Left kidney (tissue), 8 donors: ENCODE measurements at places on chromosomes 16 and 17. TPM values are rescaled to one million over a fixed set of nuclear protein-coding genes. Genes with fewer than 3 reads are reported as not detected.
A peak's percentile ranks its signal among the peaks of the same experiment; 100 is the strongest.

- no peak for DNase-seq
Observed at GRCh38 chr16:9567666-9568065, 476.2 kb downstream of the HAPSTR1 start.

- no peak for DNase-seq
Observed at GRCh38 chr17:34609210-34609609, 29.8 kb downstream of the TMEM132E start.

- DNase-seq: no peak
Observed at GRCh38 chr16:19685176-19685575, 32.9 kb downstream of the KNOP1 start.

DNA sequence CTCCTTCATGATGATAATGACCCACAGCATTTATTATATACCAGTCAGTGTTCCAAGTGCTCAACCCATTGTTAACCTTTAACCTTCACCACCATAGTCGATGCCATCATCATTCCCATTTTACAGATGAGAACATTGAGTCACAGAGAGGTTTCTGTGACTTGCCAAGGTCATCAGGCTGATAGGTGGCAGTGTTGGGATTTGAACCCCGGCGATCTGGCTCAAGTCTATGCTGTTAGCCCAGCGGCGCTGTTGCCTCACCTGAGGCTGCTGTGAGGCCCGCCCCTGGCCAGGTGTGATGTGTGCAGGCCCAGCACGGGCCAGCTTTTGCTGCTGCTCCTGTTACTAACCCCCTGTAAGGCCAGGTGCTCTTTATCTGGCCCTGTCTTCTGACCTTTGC is 101.2 kb downstream of the OR1D5 start:
- no peak for DNase-seq

DNA sequence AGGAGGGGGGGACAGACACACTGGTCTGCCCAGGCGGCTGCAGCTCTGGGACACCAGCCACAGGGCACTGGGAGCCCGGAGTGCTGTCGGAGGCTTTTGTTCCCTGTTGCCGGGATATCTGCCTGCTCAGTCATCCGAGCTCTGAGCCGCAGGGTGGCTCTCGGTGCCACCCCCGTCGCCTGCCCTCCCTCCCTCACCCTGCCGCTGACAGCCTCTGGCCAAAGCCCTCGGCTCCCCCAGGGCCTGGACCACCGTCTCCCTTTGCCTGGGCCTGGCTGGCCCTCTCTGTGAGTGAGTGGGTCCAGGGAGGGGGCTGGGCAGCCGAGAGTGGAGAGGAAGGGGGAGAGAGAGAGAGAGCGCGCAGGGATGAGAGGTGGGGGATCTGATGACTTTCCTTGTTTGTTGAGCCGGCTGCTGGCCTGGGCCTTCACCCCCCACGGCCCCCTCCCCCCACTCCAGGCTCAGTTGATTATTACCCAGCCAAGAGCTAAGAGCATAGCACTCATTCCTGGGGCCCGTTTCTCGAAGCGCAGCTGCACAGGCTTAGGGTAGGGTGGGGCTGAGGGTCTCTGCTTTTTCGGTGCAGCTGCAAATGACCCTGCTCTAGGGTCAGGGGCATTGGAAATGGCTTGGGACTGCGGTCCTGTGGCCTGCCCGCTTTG is 2.7 kb downstream of the FOXJ1 start:
- peak; percentile 82 for DNase-seq

DNA sequence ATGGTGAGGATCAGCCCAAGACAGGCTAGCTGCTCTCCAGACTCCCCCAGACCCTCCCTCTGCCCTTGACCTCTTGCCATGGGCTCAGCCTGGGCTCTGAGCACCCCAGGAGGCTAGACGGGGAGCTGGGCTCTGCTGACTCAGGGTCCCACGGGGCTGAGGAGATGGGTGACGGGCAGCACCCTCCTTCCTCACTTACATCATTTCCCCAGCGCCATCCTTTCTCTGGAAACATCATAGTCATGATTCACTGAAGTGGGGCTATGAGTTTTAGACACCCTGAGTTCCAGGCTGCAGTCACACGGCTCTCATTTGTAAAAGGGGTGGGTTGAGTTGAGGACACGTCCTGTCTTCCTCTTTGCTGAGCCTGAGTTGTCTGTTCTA is 3.0 kb upstream of the ITGAX start:
- DNase-seq: no peak

DNA sequence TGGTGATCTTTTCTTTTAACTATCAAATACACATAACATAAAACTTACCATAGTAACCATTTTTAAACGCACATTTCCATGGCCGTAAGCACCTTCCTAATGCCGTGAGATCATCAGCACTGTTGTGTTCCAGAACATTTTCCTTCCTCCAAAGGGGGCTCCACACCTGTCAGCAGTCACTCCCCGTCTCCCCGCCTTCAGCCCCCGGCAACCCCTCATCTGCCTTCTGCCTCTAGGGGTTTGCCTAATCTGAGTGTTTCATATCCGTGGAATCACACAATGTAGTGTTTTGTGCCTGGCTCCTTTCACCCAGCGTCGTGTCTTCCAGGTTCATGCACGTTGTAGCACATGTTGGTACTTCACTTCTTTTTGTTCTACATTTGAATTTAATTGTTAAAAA is 350.1 kb upstream of the TNRC6C start:
- no peak for DNase-seq

DNA sequence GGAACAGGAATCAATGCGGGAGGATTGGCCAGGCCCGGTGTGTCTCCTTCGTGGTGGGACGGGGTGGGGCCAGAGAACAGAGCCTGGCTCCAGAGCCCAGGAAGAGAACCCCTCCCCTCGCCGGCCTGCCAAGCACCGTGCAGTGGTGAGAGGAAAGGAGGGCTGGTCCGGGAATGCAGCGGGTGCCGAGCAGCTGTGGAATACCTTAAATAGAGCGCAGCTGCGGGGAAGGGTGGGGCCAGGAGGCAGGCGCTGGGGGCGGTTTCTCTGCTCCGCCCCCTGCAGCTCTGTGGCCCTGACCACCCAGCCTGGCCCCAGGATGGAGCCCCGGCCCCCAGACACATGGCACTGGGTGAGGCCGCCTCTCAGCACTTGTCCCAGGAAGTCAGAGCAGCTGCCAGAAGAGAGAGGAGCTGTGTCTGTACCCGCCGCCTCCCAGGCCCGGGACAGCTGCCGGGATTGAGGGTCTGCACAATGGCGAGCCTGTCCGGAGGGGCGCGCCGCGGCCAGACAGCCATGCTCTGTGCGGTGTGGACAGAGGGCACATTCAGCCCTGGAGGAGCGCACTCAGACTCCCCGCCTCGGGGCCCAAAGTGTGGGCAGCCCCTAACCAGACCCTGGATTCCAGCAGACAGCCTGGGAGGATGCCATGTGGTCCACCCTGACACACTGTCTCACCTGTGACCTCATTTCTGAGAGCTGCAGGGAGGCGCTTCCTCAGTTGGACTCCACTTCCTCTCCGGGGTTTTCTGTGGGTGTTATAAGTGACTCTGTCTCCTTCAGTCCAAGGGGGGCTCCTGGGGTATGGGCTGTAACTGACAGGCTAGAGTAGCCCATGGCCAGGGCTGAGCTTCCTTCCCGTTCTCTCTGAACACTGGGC is 268.8 kb downstream of the SEC14L1 start:
- DNase-seq: no peak

GRCh38 chr17:64005734-64006167 is 7.6 kb downstream of the PRR29 start:
- no peak for DNase-seq

GRCh38 chr17:40794466-40794865 is 5.3 kb downstream of the KRT28 start:
- no peak for DNase-seq

- DNase-seq: peak; percentile 4
Observed at GRCh38 chr16:48231727-48232492, 12.2 kb upstream of the LONP2 start.

DNA sequence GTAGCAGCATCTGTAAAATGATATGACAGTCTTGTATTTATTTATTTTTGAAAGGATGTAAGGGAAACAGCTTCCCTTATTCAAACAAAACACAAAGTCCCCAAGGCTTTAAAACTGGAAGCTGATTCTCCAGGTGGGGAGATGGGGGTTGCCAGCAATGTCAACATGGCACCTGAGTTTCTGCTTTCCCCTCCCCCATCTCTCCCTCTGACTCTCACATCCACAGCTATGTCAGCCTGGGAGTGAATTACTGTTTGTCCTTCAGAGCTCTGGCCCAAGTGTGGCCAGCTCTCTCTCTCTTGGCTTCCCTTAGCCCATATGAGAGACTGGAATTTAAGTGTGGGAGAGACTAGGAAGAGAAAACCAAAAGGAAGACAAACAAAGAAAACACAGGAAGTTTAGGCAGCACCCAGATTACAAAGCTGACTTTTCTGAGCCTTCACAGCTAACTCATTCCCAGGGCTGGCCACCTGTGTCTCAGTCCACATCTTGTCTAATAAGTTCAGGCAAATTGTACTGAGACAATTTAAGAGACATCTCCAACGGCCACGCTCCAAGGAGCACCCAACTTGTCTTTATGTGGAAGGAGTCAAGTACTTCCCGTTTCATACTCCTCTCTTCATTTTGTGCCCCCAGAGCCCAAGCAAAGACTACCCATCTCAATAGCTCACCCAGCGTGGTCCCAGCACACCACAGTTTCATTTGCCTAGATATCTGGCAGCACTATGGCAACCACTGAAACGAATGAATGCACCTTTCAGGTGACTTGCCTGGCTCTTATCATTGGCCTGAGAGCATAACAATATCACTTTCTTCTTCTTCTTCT is 69.2 kb downstream of the SOX9 start:
- no peak for DNase-seq

GRCh38 chr17:46789610-46790009 is 28.9 kb downstream of the WNT3 start:
- no peak for DNase-seq

DNA sequence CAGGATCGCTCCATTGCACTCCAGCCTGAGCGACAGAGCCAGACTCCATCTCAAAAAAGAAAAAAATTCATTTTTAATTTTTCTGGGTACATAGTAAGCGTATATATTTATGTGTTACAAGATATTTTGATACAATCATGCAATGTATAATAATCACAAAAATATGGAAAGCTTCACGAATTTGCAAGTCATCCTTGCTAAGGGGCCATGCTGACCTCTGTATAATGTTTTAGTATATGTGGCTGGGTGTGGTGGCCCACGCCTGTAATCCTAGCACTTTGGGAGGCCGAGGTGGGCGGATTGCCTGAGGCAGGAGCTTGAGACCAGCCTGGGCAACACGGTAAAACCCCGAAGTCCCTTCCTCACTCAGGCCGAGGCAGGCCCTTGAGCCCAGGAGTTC is 16.9 kb downstream of the FBRS start:
- no peak for DNase-seq

GRCh38 chr17:47884905-47885730 is 10.9 kb upstream of the SP2 start:
- DNase-seq: no peak

DNA sequence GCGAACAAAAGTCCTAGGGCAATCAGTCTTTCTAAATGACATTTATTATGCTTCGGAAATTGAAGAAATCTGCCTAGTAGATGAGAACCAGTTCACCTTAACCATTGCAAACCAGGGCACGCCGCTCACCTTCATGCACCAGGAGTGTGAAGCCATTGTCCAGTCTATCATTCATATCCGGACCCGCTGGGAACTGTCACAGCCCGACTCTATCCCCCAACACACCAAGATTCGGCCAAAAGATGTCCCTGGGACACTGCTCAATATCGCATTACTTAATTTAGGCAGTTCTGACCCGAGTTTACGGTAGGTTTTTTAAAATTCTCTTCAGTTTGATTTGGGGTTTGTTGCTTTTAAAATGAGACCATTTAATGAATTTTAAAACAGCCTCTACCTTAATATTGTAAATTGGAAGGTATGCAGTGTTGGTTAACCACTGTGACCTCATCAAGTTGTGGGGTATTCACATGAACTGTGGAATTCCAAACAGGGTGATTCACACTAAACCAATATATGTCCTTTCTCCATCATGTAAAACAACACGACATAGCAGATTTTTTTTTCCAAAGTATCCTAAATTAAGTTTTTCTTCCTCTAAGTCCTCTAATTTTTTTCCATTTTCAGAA is 6.2 kb upstream of the EVI2A start:
- no peak for DNase-seq

DNA sequence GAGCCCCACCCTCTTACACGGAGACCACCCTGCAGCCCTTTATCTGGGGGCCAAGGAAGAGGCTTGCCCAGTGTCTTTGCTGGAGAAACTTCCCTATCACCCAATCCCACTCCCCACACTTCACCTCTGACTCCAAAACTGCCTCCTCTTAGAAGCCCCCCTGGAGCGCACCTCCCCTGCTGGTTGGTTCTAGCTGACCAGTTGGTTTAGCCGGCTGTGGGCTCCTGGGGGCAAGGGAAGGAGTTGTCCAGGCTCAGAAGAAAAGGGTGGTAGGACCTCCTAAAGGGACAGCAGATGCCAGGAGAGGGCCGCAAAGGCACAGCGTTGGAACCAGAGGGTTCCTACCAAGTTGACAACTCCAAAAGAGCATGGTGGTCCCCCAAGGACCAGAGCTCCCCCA is 2.0 kb downstream of the BCAR1 start:
- no peak for DNase-seq

- DNase-seq: no peak
Observed at GRCh38 chr17:37083456-37083855, 134.7 kb downstream of the AATF start.

GRCh38 chr16:49351096-49351487 is 22.5 kb upstream of the C16orf78 start:
- no peak for DNase-seq

- no peak for DNase-seq
Observed at GRCh38 chr16:30066761-30067583, 1.4 kb downstream of the ALDOA start.

DNA sequence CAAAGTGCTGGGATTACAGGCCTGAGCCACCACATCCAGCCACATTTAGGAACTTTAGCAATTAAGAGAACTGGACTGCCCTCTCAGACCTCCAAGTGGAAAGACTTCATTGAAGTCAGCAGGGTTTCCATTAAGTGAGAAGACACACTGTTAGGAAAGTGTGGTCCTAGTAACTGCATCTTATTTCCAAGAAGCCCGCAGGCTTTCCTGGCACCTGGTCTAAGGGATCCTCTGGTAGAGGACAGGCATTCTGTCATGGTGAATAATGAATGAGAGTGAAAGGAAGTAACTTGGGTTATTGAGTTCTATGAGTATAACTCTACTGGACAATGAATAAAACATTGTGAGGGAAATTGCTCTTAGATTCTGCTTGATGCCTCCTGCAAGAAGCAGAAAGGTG is 14.1 kb downstream of the C17orf75 start:
- DNase-seq: no peak

DNA sequence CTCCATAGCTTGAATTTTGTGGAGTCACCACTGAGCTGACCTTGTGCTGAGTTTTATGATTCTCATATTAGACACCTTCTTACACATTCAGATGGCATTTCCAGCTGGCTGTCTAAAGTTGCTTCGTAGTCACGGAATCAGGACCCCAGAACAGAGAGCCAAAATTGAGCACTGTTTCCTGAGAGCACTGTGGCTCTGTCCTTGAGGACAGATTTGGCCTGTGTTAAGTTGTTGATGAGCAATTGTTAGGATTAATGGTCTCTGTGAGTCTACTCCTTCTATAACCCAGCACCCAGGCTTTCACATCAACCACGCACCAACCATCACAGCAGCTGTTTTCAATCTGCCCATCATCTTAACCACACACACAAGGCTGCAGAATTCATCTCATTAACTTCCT is 277.5 kb upstream of the HSBP1 start:
- DNase-seq: no peak

Gene HEATR9
- polyA plus RNA-seq: 0.20 TPM

Gene ABCC6
- 23.5 TPM for polyA plus RNA-seq

Gene DUSP14
- 13.4 TPM for polyA plus RNA-seq

Gene SOST
- polyA plus RNA-seq: 30.9 TPM

Gene PABPN1L
- polyA plus RNA-seq: not detected

Gene FBXO39
- 0.17 TPM for polyA plus RNA-seq

Gene TBC1D3B
- polyA plus RNA-seq: 16.2 TPM

Gene TEKT5
- not detected for polyA plus RNA-seq

Gene ANKFN1
- polyA plus RNA-seq: 0.93 TPM

Gene SCNN1B
- polyA plus RNA-seq: 14.1 TPM

Gene TBC1D26
- polyA plus RNA-seq: 0.67 TPM

Gene EME1
- 14.0 TPM for polyA plus RNA-seq

Gene TP53TG3
- polyA plus RNA-seq: not detected
